GM19239 (cell line): ENCODE measurements at places on chromosomes 1 and 21.
A peak's percentile ranks its signal among the peaks of the same experiment; 100 is the strongest.

DNA sequence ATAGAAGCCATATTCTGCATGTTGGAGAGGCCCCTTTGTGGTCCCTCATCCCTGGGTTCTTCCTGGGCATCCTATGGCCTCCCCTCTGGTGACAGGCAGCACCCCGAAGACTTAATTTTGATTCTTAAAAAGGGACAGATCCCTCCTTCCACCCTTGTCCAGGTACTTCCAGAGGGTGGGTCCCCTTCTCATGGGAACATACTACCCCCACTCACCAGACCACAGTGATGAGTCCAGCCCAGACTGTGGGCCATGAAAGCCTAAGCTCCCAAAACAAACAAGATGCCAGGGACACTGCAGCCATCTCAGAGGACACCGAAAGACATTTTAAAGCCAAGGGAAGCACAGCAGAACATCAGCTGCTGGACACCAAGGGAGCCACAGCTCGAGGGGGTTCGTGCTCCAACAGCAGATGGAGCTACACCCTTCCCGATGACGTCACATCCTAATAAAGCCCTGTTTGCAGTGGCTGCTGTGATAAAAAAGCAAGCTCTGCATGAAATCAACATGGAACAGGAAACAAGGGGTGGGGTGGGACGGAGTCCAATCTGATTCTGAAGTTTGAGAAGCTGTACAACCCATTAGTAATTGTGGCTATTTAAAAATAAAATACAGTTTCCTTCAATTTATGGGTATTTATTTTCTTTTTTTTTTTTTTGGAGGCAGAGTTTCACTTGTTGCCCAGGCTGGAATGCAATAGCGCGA lies 32.4 kb downstream of the GNB1 start:
- DNase-seq, result no peak

DNA sequence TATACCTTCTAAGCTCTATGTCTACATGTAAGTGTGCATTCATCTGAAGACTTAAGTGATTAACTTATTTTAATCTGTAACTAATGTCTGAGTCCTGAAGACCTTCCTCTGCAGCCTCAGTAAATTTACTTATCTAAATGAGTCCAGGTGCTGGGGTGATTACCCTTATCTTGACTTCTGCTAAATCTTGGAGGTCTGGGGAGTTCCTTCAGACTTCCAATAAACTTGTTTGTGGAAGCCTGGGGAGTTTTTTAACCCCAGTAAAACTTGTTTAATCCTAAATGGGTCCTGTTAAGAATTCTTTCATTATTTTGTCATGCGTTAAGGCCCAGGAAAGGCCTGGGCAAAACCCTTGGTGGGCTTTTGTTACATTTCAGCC lies 37.0 kb downstream of the RSPH1 start:
- DNase-seq, result no peak

DNA sequence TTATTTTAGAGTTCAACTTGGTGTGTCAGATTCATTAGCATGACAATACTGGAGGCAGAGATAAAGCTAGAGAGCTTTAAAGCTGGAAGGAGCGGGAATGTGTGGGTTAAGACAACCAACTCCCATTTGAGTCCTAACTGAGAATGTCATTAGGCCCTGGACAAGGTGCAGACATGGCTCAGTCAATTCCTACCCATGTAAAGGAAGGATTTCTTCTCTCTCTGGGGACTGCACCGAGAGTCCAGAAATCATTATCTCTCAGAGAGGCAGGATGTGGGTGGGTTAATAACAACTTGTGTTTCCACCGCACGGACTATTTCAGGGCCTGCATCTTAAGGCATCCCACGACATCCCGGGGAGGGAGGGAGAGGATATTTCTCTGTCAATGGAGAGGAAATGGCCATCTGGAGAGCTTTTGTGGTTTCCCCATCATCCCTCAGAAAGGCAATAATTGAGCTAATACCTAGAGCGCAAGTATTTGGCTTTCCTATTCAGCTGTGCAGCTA lies 46.7 kb upstream of the SARS1 start:
- DNase-seq, result peak; percentile 44

GRCh38 chr1:223245983-223246382 lies 102.9 kb upstream of the TLR5 start:
- DNase-seq, result no peak

DNA sequence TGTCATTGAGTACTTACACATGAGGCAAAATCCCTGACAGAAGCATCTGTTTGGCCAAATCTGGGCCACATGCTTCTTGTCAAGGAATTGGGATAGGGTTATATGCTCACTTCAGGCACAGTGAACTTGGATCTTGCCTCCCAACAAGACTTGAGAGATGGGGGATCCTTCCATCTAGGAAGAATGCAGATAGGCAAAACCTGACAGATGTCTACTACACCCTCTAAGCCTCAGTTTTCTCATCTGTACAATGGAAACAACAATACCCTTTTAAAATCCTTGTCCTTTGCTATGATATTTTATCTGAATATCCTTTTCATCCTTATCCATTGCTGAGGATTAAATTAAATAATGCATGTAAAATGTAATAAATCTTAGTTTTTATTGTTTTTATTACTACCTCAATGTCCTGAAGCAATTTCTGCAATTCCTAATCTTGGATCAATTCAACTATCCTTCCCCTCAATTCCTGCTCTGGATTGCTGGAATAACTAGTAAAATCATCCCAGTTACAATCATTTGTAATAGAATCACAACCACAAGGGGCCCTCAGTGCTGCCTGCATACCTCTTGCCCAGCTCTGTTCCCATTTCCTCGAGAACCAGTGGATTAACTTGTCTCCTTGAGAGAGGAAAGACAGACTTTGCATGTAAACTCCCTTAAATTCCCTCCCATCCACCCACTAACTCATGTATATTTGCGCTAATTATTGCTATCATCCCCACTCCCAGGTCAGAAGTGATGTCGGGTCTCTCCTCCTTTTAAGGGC lies 8.1 kb upstream of the XPR1 start:
- no peak for DNase-seq

GRCh38 chr1:24118410-24119242 lies 6.7 kb upstream of the MYOM3 start:
- no peak for DNase-seq

DNA sequence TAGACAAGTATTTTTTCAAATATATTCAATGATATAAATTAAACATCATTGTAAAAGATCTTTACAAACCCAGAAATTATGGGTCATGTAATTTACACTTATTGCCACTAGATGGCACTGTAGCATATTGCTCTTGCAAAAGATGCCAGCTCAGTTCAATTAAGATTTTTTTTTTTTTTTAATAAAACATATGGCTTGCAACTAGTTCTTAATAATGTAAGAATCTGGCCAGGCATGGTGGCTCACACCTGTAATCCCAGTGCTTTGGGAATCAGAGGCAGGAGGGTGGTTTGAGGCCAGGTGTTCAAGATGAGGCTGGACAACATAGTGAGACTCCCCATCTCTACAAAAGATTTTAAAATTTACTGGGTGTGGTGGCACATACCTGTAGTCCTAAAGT lies 49.4 kb upstream of the DESI2 start:
- peak; percentile 8 for DNase-seq

GRCh38 chr1:40531381-40532061 lies at the start of gene ZNF684:
Gene ZNF684, plus strand, starts transcription at chr1:40531637. Its CDS starts 1,530 bp downstream, at chr1:40533167.
- DNase-seq, result peak; percentile 86

GRCh38 chr1:43382027-43382779 lies 7.4 kb downstream of the MED8 start:
- DNase-seq, result no peak

DNA sequence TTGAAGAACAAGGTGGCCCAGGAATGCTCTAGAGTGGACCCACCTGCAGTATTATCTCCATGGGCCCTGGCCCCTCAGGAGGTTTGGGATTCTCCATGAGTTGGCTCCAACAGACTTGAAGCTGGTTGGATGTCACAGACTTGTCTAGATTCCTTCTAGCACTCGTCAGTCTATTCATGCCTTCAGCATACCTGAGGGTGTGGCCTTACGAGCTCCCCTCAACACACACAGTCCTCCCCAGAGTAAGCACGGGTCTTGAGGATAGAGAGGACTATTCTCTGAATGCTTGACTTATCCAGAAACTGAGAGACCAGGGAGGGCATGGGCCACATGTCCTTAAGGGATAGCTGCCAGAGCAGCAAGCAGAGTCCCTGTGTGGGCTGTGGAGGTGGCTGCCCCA lies 45.9 kb upstream of the COL6A1 start:
- no peak for DNase-seq

GRCh38 chr1:66247415-66248208 lies 286.3 kb upstream of the SGIP1 start:
- DNase-seq, result peak; percentile 13

DNA sequence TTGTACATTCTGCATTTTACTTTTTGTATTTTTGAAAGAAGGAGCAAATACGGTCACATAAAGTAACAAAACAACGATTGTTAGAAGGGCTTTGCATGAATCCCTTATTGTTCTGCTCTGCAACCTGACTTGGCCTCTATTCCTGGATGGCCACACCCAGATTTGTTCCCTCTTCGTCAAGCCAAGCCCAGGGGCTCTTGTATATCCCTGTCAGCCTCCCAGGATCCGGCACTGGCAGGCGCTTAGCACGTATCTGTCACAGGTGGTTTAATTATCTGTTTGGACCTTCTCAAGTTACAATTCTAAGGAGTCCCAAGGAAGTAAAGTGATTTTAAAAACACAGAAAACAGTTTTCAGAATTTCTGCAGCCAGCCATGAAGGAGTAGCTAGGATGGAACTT lies 28.0 kb downstream of the CRYAA start:
- no peak for DNase-seq

DNA sequence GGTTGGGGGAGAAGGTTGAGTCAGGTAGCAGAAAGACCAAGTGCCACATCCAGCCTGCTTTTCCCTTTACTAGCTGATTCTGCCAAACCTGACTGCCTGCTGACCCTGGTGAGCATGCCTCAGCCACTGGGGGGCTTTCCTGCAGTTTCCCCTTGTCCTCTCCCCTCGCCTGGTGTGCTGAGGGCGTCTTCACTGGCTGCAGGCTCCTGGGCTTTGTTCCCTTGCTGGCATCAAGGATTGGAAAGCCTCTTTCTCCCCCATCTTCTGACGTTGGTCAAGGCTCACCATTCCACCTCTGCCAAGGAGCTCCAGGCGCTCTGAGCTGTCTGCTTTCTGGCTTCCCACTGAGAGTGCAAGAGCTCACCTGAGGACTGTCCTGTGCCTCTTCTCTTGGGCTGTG lies 28.4 kb downstream of the MAN1C1 start:
- DNase-seq, result no peak

DNA sequence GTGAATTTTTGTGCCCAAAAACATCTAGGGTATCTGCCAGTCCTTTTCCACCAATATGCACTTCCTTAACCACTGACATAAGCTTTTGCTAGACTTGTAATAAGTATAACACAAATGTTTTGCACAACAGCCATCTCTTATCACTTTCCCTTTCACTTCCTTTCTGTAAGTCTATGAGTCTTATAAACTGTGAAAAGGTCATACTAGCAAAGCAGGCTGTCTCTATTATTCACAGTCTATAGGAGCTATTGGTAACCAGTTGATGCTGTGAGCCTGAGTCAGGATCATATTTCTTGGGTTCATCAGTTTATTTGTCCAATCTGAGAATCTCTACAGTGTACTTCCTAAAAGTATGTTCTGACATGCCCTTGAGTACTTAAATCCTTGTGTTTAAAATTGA lies 172.6 kb downstream of the CHRM3 start:
- no peak for DNase-seq

GRCh38 chr1:199855580-199855979 lies 171.9 kb upstream of the NR5A2 start:
- DNase-seq, result no peak

GRCh38 chr1:175278734-175279116 lies 86.1 kb upstream of the KIAA0040 start:
- DNase-seq, result no peak

- no peak for DNase-seq
Measured at GRCh38 chr1:11913291-11913690, 12.9 kb downstream of the KIAA2013 start.

DNA sequence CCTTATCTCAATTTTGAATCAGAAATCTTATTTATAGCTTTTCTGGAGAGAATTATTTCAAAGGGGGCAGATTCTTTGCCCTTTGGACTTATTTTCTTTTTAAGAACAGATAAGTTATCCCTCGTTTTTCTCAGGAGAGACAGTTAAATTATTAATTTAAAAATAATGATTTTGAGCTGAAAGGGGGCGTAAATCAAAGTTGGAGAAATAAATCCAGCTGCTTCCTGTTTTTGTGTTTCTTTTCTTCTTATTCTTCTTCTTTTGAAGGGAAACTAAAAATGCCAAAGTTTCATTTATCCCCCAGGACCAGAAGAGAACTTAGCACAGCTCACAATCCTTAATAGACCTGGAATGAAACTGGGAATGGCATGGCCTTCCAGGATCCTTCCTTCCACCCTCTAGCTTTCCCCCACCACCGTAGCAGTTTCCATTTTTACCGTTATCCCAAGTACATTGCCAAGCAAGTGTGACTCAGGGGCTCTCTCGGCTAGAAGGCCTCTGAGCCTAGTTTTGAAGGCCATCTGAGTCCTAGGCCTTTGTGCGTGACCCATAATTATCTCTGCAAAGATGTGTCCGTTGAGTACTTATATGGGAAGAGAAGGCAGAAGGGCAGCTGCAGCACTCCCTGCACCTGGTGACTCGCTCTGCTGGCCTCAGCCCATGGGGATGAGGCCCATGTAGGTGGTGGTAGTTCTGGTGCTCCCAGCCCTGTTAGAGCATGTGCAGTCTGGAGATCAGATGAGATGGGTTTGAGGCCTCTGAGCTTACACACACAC lies 181.7 kb downstream of the ROR1 start:
- DNase-seq, result no peak

DNA sequence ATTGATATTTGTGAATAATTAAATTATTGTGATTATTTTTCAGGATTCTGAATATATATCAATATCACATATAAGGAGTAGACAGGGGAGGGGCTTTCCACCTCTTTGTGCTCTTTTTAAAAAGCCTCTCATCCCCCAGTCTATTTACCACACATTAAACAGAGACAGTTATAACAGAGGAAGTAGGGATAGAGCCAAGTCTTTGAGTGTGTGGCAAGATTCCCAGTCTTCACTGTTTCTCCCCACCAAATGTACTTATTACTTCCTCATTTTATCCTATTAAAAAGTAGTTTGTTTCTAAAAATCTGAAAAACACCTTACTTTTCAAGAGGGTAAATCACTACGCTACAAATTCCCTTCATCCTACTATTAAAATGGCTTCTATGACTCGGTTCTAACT lies 46.7 kb downstream of the EPS15 start:
- no peak for DNase-seq

- no peak for DNase-seq
Measured at GRCh38 chr1:214923278-214923915, 159.1 kb upstream of the KCNK2 start.
